Cerebellar nuclear complex (tissue), 1 donor: ENCODE measurements at places on chromosomes 12 and 14.

DNA sequence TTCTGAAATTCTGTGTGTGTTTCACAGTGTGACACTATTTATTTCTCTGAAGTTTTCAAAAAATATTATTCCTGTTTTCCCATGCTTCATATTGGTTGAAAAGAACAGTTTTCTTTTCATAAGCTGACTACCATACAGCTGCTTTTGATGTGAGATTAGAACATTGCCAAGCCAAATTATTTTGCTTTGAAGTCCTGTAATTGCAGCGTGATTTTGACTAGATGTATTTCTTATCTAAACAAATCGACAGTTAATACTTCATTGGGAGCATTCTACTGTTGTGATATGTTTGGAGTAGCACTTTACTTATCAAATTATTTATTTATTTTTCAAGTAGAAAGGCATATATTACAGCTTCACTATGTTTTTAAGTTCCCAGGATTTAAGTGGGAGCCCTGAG lies 132.0 kb downstream of the DACT1 start:
- DNase-seq = no peak

DNA sequence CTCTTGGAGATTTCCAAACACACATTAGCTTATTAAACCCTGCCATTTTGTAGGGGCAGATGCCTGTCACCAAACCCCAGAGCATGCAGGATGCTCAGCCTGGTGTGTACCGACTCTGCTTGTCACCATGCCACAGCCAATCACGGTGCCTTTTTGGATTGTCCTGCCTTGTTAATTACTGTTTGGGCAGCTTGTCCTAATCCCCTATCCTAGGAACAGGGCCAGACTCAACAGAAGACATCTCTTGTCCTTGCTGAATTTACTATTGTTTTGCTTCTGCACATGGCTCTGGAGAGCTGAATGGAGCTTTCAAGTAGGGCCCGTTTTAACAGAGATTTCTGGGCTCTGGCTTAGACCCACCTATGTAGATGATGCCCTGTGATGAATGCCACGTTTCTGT lies 388.5 kb downstream of the AACS start:
- DNase-seq = no peak

GRCh38 chr14:103199124-103199523 lies 75.9 kb downstream of the TNFAIP2 start:
- DNase-seq = no peak

GRCh38 chr14:82411298-82411697 lies 877.6 kb upstream of the SEL1L start:
- no peak for DNase-seq

DNA sequence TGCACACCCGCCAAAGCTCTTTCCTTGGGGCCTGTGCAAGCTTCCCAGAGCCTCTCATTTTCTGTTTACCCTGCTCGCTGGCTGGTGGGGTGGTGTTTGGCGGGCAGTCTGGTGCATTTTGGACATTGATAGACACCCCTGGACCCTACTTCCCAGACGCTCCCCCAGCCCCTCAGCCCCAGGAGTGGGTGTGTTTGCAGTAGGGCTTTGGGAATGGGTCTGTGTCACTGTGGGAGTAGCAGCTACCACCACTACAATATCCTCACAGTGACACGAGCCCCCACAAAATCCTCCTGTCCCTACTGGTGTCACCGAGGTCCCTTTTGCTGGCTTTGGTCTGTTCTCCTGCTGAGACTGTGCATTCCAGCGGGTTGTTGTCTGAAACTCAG lies 371.3 kb downstream of the TMEM121 start:
- DNase-seq = no peak

GRCh38 chr14:20002319-20002718 lies 356 bp downstream of the OR4Q2 start:
- DNase-seq = no peak

GRCh38 chr12:108635201-108635996 lies 1.7 kb upstream of the SELPLG start:
- DNase-seq = no peak

DNA sequence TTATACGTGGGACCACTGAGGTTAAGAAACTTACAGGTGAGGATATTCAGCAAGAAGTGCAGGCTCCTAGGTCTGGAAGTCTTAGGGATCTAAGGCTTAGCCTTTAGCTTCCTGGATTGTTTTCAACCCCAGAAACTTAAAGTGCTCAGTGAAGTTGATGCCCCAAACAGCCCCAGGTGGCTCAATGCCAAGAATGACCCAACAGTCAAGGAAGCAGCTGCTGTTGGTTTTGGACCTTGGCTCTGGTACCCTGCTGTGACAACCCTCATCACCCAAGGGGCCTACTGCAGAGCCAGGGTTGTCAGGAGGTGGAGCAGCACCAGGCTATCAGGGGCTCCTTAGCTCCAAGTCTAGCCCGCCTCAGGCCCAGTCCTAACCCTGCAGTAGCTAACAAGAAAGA lies 36.8 kb downstream of the VDR start:
- no peak for DNase-seq

DNA sequence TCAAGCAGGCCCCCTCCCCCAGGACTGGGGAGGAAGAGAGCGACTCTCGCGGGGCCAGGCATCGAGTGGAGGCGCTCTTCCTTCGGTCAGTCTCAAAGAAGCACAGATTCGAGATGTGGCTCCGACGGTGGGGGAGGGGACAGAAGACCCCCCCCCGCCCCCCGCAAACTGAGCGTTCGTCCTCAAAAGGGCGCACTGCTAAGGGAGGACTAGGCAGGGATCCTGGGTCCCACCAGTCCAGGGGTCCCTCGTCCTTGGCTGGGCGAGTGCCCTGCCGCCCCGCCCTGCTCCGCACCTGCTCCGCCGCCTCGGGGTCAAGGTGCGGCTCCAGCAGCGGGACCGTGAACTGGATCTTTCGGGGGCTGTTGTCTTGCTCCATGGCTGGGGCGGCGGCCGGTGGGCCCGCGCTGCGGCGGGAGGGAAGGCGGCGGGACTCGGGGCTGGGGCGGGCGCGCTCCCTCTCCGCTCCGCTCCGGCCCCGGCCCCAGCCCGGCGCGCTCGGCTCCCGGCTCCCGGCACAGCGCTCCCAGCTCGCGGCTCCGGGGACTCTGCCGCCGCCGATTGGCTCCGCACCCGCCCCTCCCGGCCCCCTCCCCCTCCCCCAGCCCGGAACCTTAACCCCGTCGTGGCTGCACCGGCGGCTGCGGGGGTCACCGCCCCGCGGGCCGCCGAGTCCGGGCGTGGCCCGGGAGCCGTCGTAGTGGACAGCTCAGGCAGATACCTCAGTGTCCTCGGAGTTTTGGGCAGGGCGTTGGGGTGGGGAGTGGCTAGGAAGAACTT lies at the start of gene PPP1R1A:
Gene PPP1R1A (minus strand): TSS at position 550 of the 780 bp plus-strand sequence. CDS start 171 bp downstream, at position 379.
- no peak for DNase-seq

- no peak for DNase-seq
Measured at GRCh38 chr12:123900871-123901376, 71.7 kb downstream of the CCDC92 start.

DNA sequence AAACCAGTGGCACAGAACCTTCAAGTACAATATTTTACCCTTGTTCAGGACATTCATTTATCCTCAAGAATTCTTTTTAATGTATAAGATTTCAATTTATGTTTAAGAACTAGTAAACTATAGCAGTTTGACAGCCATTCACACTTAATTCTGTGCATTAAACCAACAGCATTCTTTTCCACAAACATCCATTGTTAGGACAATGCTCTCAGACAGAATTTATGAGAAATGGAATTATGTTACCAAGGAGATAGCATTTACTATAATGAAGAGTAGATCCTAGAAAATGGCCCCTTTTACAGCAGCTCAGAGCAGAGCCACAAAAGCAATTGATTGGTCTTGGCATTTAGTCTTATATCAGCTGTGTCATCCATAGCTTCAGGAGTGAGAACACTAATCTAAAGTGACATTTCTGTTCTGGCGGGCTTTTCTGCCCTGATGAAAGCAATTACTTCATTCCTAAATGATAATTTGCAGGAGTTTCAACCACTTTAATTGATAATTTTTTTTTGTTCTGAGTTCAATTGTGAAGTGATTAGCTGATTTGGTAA lies 268.9 kb downstream of the NPAS3 start:
- no peak for DNase-seq

DNA sequence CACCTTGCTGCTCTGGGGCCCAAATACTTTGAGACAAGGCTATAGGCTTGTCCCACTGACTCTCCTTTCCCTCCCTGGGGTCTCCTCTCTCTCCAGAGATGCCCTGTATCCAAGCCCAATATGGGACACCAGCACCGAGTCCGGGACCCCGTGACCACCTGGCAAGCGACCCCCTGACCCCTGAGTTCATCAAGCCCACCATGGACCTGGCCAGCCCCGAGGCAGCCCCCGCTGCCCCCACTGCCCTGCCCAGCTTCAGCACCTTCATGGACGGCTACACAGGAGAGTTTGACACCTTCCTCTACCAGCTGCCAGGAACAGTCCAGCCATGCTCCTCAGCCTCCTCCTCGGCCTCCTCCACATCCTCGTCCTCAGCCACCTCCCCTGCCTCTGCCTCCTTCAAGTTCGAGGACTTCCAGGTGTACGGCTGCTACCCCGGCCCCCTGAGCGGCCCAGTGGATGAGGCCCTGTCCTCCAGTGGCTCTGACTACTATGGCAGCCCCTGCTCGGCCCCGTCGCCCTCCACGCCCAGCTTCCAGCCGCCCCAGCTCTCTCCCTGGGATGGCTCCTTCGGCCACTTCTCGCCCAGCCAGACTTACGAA lies 3.1 kb downstream of the NR4A1 start:
- DNase-seq = no peak

- DNase-seq = no peak
Measured at GRCh38 chr12:83386527-83387264, 700.0 kb downstream of the TMTC2 start.

DNA sequence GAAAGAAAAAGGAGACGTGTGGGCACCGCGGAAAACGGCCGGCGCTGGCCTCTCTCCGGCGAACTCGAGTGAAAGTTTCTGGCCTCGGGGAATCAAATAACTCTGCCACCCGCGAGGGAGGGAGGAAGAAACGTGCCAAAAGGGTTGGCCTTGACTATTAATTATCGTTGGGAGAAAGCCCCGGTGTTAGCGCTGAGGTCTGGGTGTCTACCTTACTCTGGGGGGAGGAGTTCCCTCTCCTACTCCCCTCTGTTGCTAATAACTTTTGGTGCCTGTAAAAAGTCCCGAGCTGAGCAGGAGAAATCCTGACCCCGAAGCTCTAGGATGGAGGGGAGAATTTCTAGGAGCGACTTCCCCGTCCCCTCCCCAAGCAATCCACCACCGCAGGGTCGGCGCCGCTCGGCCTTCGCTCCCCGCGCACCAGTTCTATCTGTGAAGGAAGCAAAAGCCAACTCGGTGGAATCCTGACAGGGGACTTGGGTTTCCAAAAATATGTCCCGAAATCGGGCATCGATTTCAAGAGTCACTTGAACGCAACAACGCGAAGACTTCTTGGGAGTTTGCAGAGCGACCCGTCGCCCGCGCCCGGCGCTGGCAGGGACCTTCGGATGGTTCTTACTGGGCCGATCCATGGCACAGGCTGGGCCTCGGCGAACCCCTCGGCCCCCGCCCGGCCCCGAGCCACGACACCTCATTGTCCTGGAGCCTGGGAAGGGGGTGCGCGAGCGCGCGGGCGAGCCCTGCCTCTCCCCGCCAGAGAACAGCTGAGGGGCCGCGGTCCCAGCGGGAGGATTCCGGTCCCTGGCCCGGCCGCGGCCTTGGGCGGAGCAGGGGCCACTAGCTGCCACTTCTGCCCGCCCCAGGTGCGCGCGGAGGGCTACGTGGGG lies 1.7 kb downstream of the OTX2 start:
- no peak for DNase-seq

GRCh38 chr14:30450631-30451545 lies 108.1 kb upstream of the G2E3 start:
- DNase-seq = no peak

GRCh38 chr12:132066345-132066685 lies 77.8 kb downstream of the DDX51 start:
- DNase-seq = no peak

- DNase-seq = no peak
Measured at GRCh38 chr14:74518221-74518620, 24.7 kb downstream of the ISCA2 start.

- DNase-seq = no peak
Measured at GRCh38 chr12:49019443-49020324, 1.1 kb upstream of the PRKAG1 start.

DNA sequence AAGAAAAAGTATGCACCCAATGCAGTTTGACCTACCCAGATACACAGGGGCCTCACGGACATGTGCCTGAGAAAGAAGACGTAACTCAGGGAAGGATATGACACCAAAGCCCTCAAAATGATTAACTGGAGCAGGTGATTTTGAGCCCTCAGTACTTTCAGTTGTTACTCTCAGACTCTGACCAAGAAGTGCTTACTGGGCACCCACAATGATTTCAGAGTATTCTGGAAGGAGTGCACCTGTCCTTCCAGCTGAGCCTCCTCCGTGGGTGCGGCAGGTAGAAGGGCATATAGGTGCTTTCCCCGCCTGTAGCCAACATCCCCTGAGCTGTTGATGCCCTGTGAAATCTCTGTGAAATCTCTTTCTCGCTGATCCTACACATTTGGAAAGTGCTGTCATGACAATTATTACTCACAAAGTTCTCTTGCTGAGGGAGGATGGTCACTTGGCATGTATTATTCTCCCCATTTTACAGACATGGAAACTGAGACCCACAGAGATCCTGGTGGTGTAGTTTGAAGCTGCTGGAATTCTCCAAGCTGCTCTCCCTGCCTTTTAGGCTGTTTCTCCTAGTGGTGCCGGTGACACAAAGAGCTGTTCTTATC lies 154.3 kb upstream of the CCND2 start:
- no peak for DNase-seq

DNA sequence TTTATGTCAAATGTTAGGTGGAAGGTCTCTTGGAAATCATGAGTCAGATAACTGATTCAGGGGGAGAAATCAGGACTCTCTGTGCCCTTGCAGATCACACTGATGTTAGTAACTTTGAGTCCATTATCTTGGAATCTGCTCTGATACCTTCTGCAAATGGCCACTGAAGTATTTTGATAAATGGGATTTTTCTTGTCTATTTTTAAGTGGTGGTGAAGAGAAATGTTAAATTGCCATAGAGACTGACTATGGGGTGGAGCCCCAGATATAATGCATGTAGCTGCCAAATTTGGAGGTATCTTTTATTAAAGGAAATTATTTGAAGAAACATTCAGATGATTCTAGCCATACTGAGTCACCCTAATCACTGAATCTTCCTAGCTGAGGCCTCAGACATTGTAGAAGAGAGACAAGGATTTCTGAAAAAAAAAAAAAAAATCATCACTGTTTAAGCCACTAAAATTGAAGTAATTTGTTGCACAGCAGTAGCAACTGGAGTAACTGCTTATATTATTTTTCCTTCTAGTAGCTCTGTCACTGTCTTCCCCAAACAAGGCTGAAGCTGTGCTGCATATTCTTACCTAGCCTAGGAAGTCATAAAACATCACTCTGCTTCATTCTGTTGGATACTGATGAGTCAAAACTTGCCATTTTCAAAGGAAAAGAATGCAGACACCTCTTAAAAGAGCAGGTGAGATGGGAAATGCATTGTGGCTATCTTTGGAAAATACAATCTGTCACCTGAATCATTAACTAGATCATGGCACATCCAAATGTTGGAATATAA lies 36.0 kb upstream of the CLEC14A start:
- no peak for DNase-seq

- no peak for DNase-seq
Measured at GRCh38 chr12:20314328-20314727, 54.0 kb upstream of the PDE3A start.

DNA sequence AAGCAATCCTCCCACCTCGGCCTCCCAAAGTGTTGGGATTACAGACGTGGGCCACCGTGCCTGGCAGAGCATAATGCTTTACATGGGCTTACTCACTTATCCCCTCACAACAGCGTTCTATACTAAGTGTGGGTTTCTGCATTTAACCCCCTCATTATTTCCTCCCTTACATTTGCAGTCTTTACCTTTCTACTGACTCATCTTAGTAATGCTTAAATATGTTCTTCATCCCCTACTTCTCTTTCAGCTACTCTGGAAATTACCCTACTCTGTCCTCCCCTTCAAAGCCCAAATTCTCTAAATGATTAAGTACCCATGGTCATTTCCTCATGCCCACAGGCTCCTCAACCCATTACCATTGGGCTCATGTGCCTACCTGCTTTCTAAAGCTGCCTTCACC lies 40.7 kb downstream of the NKX2-1 start:
- no peak for DNase-seq
